ENCODE measurements at places on chromosomes 12 and 14. TPM values are rescaled to one million over a fixed set of nuclear protein-coding genes. Genes with fewer than 3 reads are reported as not detected.
A peak's percentile ranks its signal among the peaks of the same experiment; 100 is the strongest.

GRCh38 chr12:42698213-42698612 is 108.7 kb upstream of the PRICKLE1 start:
- DNase-seq = no peak

PLEKHH1 gene
- total RNA-seq = 0.27 TPM

GRCh38 chr14:66070542-66071319 is 415.4 kb upstream of the CCDC196 start:
- peak; percentile 50 for DNase-seq

- no peak for DNase-seq
Observed at GRCh38 chr14:97539411-97539795, 742.2 kb downstream of the VRK1 start.

- peak; percentile 69 for DNase-seq
Observed at GRCh38 chr14:84036840-84037239, 1493.1 kb upstream of the FLRT2 start.

DNA sequence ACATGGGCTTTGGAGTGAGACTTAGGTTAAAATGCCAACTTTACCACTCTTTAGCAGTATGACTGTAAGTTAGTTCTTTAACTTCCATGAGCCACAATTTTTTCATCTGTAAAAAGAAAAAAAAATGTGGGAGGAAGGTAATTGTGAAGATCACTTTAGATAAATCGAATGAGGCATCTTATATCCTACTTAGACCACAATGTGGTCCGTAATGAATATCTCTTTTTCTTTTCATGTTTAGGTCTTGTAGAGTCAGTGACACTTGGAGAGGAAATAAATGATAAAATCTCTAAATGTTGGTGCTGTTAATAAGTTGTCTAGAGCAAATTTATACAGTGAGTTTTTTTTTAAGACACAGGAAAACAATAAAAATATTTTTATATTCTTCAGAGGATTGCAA is 34.3 kb downstream of the RGS6 start:
- no peak for DNase-seq

GRCh38 chr12:108914121-108914531 is 34.2 kb downstream of the DAO start:
- peak; percentile 45 for DNase-seq

GRCh38 chr12:45415393-45415817 is 199.5 kb downstream of the ANO6 start:
- DNase-seq = no peak

DNA sequence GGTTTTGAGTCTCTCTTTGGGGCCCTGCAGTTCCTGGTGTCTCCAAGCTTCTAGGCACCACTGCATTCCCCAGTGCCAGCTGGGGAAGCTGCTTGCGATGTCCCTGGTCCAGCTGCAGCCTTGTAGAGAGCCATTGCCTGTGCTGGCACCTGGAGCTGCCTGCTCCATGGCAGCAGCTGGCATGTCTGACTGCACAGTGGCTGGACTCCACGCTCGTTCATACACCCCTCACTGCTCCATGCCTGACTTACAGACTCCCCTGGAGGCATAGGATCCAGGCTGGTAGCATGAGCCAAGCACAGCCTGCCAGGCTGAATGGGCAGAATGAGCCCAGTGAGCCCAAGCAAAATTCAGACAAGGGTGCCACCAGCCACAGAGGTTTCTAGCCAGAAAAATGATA is 21.8 kb upstream of the WDR20 start:
- no peak for DNase-seq

GRCh38 chr14:86782092-86782580 is 1210.8 kb downstream of the GALC start:
- no peak for DNase-seq

Data from hematopoietic multipotent progenitor cell (in vitro differentiated cells).